ENCODE measurements at places on chromosomes 12 and 14.

DNA sequence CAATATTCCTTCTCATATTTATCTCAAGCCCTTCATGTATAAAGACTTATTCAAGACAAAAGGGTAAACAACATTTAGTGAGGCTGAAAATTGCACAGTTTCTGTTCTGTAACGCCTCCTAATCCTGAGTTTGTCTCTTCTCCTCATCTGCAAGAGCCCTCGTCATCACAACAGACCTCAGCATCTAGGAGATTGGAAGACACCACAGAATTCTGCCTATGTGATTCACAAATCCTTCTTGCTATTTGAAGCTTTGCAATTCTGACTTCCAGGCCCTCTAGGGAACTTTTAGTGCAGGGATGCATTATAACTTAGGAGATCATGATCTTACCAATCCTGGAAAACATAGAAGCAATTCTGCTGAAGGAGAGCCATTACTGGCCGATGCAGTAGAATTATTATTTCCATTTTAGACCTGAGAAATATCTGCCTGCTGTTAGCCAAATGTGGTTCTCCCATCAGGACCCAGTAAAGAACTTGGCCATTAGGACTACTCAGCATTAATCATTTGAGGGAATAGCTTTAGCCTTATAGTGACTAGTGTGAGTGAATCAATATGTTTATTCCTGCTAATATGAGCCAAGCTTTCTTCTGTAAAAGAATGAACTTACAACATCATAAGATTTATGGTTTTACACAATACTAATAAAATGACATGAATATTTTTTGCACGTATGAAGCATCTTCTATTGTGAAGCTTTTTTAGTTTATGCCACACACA, 119.5 kb downstream of the ANO4 start:
- no peak for DNase-seq

GRCh38 chr14:96275177-96276112, 19.4 kb downstream of the BDKRB1 start:
- no peak for DNase-seq

- no peak for DNase-seq
Observed at GRCh38 chr14:86013641-86014040, 483.7 kb downstream of the FLRT2 start.

DNA sequence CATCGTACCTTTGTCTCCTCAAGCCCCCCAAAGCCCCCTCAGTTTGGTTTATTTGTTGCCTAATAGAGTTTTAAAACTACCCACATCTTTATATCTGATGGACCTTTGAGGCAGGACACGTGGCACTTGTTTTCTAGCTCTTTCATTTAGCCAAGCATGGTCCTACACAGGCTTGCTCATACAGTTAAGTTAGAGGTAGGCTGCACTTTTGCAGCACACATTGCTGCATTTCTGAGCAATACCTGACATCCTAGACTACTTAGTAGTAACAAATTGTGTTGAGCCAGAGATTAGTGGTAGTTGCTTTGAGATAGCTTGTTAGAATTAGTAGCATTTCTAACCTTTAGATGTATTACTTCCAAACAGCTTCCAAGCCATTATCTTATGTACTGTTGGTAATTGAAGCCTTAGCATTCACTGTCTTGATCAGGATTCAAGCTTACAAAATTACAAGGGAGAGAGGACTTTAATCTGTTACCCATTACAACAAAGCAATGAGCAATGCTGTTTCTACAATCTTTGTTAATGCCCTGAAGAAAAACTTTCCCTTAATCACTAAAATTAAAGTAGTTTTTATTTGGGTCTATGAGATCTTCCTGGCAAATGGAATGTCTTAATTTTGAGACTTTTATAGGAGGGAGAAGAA, 96.6 kb downstream of the WNK1 start:
- DNase-seq = no peak

- DNase-seq = no peak
Observed at GRCh38 chr12:49297695-49298060, 2.7 kb downstream of the PRPH start.

- no peak for DNase-seq
Observed at GRCh38 chr14:80770114-80770908, 171.2 kb downstream of the CEP128 start.

GRCh38 chr12:47820631-47821345, 1.1 kb upstream of the HDAC7 start:
- DNase-seq = no peak

GRCh38 chr12:123771261-123771660, 9.2 kb downstream of the DNAH10 start:
- no peak for DNase-seq

DNA sequence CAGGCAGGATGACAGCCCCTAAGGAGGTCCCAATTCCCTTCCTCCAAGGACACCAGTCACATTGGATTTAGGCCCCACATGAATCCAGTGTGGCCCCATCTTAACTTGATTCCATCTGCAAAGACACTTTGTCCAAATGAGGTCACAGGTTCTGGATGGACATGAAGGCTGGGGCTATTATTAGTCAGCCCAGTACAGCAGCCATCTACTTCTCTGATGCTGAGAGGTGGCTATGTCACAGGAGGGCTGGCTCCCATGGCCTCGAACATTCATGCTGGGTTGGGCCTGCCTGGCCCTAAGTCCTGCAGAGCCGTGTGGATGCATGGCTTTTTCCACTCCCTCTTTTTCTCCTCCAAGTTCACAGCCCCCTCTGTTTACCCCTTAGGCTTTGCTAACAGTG, 35.9 kb downstream of the SLC15A4 start:
- no peak for DNase-seq

DNA sequence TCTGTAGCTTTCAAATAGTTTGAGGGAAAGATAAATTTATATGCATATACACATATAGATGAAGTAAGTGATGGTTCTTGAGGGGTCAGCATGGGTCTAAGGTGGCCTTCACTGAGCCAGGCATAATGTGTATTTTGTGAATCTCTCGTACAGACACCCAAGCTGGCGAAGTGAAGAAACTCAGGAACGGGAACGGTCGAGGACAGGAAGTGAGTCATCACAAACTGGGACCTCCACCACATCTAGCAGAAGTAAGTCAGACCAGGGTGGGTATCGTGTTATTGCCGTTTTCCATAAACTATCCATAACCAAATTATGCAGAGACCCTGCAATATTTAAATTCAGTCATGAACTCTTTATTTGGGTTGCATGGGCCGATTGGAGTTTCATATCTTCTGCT, 15.4 kb upstream of the TNS2 start:
- DNase-seq = no peak

DNA sequence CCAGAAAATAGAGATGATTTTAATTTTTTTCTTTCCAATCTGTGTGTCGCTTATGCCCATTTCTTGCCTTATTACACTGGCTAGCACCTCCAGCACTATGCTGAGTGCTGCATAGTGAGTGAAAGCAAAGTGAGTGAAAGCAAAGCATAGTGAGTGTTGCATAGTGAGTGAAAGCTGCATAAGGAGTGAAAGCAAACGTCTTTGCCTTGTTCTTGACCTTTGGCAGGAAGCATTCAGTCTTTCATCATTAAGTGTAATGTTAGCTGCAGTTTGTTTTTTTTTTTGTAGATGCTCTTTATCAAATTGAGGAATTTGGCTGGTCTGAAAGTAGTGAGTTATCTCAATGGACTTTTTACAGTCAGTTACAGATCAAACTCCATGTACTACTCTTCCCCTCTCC, 6.9 kb upstream of the CORO1C start:
- DNase-seq = no peak

DNA sequence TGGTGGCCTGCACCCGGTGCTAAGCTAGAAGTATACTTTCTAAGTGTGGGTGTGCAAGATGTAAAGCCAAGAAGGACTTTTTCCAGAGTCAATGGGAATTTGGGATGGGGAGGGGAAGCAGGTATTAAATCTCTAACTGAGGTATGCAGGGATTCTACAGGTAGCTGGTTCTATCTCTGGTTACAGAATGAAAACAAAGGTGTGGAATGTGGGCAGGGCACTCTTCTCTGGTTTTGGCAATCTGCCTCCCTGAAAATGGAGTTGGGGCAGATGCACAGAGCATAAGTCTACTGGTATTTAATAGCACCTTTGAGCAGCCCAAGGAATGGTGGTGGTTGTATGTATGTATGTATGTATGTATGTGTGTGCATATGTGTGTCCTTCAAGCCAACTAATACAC, 66.7 kb upstream of the PPP1R12A start:
- DNase-seq = no peak

- no peak for DNase-seq
Observed at GRCh38 chr14:103904493-103905107, 23.7 kb upstream of the TDRD9 start.

DNA sequence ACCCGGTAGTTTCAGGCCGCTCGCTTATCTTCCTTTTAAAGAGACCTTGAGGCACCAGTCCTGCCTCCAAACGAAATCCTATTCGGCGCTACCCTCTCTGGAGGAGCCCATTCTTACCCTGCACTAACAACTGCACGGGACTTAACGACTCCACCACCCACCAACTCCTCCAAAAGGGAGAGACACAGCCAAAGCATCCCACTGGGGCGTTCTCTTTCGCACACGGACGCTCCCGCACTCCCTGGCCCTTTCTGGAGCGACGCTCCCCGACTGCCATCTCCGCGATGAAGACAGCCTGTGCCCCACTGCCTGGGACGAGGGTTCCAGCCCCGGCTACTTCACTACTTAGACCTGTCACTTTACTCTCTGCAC, 650 bp downstream of the GALC start:
- no peak for DNase-seq

DNA sequence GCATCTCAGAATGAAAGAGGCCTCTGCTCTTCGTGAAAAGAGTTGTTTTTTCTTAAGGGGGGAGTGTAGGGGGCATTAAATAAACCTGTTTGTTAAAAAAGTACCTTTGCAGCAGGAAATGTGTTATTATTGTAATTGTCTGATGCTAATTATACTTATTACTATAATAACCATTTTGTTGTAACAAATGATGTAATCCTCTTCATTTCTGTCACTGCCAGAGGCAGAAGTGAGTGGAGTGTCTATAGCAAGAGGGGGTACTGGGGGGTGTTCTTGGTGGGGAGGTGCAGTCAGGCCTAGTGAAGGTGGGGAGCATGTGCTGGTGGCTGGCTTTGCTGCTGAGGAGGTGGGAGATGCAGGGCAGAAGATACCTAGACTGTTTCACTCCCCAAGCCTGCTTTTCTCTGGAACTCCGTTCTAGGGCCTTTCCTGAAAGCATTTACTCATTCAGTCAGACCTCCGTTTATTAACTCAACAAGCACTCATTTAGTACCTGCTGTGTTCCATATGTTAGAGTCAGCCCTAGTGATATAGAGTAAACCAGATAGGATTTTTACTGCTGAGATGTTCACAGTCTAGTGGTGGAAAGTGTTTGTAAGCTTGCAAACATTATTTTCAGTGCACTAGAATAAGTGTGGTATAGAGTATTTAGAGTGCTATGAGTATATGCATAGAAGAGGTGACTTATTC, 77.5 kb upstream of the CISTR start:
- no peak for DNase-seq

GRCh38 chr12:64560396-64561301, 49.6 kb upstream of the RASSF3 start:
- no peak for DNase-seq

- no peak for DNase-seq
Observed at GRCh38 chr12:95986635-95987570, 9.2 kb downstream of the HAL start.

- no peak for DNase-seq
Observed at GRCh38 chr12:71440763-71441748, 1.5 kb downstream of the LGR5 start.

- no peak for DNase-seq
Observed at GRCh38 chr12:79648881-79649280, 41.9 kb downstream of the PAWR start.

- no peak for DNase-seq
Observed at GRCh38 chr12:116137318-116137717, 140.2 kb downstream of the MED13L start.

DNA sequence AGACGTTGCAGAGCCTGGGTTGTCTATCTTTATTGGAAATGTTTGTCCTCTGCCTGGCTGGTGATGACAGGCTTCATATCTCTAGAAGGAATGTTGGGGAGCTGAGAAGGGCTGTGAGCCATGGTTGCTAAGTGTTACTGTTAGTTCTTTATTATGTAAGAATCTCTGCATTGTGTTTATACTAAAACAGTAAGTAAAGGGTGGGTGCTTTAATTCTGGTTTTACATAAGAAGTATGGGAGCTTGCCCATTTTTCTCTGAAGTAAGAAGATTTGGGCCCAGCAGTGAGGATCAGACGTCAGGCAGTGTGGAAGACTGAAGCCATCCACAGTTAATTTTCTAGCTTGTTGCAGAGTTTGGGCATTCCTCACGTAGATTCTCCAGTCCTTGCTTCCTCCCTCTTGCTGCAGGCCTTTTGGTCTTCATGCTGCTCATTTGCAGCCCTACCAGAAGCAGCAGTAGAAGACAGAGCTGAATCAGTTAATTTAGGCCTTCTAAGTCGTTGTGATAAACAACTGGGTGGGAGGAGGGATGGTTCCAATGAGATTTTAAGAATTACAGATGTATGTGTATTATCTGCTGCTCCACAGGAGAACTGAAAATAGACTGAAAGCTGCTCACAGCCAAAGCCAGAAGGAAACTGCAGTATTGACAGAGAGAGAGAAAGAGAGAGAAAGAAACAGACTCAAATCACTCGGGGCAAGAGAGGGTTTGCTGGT, 21.4 kb downstream of the WNT5B start:
- no peak for DNase-seq

Data from mesenteric fat pad (tissue), 1 donor.